Stimulated activated CD4-positive, alpha-beta T cell treated with anti-CD3 and anti-CD28 coated beads, TNF-alpha, amount 100 ng/mL, for 4 hours (primary cell): ENCODE measurements at places on chromosomes 4 and X.

GRCh38 chr4:80948995-80949394 lies 81.5 kb upstream of the BMP3 start:
- no peak for DNase-seq

- no peak for DNase-seq
Measured at GRCh38 chrX:1424147-1424851, 28.4 kb downstream of the ASMTL start.

GRCh38 chr4:15525080-15525479 lies 55.4 kb downstream of the CC2D2A start:
- no peak for DNase-seq

DNA sequence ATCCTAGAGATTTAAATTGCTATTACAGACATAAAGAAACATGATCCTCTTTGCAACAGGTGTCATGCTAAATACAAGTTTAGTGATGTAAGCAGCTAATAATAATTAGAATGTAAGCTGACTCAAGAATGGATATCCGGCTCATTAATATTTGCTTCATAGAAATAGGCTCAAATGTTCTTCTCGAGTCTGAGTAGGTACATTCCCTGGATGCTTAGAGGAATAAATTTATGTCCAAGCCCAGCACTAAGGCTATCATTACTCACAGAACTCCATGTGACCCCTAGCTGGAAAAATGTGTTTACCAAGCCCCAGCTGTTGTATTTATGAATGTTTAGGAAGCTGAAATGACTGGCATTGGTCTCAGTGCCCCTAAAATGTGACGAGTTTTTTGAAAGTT lies 87.6 kb upstream of the TSPAN7 start:
- no peak for DNase-seq

DNA sequence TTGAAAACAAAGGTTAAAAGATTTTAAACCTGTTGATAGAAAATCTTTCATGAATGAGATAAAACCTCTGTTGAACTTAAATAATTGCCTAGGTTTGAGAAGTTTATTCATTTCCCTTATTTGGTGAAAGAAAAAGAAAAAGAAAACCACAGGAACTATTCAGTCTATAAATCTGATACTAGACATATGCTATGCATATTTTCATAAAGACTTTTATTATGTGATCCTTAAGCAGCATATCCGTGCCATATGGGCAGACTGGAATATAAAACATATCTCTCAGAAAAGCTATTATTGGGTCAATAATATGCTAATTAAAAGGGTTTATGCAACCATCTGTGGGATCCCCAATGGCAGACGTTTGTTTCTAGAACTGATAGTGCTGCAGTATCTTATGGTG lies 178.7 kb downstream of the RASL11B start:
- DNase-seq, result no peak

- DNase-seq, result no peak
Measured at GRCh38 chr4:62003695-62004094, 803.6 kb downstream of the ADGRL3 start.
